Panc1 (cell line): ENCODE measurements at places on chromosomes 7 and 10.

- DNase-seq = no peak
These were observed at the start of gene DOCK1 for GRCh38 chr10:126904818-126905701. Gene DOCK1 (plus strand): TSS chr10:126905428. CDS start chr10:126905518, 90 bp downstream.

DNA sequence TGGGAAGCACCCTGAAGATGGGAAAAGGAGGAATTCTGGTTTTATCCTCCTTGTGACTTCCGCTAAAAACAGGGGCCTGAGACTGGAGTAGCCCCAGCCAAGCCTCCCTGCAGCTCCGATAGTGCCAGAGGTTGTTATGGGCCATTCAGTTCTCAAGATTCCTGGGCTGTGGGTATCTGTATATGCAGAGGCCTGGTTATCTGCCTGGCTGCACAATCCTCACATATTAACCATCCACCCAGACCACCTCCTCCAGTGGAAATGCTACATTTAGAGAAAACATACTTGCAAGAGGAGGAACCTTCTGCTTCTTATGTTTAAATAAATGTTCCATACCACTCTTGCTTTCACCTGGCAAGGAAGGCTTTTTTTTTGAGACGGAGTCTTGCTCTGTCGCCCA is 34.6 kb downstream of the ARL3 start:
- no peak for DNase-seq

DNA sequence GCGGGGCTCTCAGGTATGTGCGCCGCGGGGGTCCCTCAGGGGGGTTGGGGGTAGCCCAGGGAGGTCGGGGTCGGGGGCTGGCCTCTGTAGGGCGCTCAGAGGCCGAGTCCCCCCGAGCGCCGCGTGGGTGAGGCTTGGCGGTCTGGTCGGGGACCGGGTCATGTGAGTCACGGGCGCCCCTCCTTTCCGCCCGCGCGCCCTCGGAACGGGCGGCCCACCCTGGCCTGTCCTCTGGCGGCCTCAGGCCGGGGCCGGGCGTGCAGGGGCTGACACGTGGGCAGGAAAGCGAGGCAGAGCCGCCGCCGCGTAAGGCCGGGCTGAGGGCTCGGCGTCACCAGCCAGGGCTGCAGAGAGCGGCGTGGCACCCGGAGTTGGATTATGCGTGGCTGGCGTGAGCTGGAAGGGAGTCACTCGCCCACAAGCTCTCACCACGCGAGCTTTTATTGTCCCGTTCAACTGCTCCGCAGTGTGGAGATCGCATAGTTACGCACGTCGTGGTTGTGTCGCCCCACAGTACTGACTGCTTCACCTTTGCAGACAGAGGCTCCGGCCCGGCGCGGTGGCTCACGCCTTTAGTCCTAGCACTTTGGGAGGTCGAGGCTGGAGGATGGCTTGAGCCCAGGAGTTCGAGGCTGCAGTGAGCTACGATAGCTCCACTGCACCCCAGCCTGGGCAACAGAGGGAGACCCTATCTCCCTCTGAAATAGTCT is 385 bp downstream of the SHLD2 start:
- no peak for DNase-seq

GRCh38 chr7:101720324-101720723 is 91.2 kb upstream of the MYL10 start:
- DNase-seq = no peak

GRCh38 chr10:48579251-48579960 is 25.5 kb downstream of the ARHGAP22 start:
- no peak for DNase-seq

DNA sequence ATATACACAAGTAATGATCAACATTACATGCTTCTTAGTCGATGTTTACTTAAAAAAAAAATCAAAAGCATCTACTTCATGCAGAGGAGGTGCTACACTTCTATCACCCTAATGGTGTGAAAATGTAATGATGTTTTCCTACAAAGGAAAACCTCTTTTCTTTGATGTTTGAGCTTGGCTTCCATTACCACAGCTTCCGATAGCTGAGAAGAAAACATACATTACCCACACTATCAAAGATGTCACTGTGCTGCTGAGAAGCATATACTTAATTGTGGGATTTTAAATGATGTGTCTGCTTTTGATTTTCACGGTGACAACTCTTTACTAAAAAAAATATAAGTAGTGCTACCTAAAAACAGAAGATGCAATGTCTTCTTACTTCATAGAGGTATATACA is 200.2 kb upstream of the PHF14 start:
- DNase-seq = no peak

DNA sequence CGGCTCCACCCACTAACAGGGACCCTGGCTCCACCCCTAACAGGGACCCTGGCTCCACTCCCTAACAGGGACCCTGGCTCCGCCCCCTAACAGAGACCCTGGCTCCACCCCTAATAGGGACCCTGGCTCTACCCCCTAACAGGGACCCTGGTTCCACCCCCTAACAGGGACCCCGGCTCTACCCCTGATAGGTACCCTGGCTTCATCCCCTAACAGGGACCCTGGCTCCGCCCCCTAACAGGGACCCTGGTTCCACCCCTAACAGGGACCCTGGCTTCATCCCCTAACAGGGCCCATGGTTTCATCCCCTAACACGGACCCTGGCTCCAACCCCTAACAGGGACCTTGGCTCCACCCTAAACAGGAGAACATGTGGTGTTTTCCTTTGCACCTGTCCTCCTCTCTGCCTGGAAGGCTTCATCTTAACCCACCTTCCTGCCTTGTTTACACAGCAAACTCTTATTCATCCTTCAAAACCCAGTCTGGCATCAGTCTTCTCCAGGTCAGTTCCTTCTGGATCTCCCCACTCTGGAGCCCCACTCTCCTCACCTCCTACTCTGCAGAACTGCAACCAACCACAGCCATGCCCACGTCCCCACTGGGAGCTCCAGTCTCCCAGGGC is 58.0 kb downstream of the CHST15 start:
- DNase-seq = no peak

DNA sequence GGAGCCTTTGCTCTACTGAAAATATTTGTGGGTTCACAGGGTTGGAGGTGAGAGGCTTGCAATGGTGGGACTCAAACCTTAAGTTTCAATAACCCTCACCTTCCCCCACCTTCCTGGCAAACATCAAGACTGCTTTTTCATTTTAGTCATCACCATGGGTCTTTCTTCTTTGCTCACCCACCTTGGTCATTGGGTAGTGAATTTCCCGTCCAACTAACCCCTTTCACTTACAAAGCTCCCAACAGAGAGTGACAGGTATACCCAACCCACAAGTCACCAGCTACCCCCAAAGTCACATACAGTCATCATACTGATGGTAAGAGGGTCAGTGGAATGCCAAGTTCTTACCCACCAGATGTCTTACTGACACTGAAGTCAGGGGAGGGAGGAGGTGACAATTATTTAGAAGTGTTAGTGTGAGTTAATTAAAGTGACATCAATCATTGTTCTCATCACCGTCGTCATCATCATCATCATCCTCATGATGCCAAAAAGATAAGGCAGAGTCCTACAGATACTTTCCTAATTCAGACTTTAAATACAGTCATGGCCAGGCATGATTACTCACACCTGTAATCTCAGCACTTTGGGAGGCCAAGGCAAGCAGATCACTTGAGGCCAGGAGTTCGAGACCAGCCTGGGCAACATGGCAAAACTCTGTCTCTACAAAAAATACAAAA is 49.0 kb downstream of the PIK3AP1 start:
- no peak for DNase-seq

GRCh38 chr7:157633465-157634185 is 296.8 kb downstream of the DNAJB6 start:
- DNase-seq = no peak

DNA sequence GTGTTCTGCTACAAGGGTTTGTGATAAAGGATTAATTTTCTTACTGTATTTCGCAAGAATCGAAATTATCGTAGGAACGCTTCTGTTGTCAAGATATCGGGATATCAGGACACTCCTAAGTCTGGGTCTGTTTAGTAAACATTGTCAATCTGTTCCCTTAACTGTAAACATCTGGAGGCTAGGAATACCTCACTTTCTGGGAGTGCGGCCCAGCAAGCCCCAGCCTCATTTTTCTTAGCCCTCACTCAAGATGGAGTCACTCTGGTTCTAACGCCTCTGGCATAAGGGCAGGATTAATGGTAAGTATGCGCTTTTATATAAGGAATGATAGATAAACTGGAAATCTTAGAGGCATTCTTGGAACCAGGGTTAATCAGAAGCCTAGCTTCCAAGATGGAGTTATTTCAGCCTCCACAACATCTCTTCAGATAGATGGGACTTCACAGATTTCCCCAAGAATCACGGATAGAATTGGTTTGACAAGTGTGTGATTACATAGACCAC is 30.1 kb upstream of the CCL24 start:
- DNase-seq = no peak

DNA sequence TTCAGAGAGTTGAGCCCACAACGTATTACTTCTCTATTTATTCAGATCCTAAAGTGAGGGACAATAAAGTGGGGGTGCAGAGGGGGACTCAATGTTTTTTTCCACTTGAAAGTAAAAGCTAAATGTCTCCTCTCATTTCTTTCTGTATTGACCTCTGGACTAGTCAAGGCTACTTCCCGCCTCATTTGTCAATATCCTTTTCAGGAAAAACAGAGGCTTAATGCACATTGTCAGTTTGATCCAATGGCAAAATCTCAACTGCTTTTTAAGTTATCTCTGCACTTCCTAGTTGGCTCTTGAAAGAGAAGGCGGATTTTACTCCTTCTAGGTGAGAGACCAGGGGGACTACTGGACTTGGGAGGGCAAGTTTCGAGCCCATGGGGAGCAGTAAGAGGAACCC is 56.4 kb downstream of the HIPK2 start:
- no peak for DNase-seq

DNA sequence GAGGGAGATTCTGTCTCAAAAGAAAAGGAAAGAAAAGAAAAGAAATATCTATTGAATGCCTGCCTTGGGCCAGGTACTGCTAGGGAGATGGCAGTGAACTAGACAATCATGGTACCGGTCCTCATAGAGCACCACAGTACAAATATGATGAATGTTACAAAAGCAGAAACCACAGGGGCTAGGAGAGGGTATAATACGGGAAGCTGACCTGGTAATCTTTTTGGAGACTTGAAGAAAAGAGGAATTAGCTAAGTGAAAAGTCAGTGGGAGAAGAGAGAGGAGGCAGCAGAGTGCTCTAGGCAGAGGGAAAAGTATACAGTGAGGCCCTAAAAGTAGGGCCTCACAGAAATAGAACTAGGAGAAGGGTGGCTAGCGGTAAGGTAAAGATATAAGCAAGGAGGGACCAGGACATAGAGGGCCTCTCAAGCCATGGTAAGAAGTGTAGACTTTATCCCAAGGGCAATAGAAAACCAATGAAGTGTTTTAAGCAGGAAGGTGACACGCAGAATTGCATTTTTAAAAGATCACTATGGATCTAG is 42.8 kb upstream of the WNT8B start:
- DNase-seq = no peak

DNA sequence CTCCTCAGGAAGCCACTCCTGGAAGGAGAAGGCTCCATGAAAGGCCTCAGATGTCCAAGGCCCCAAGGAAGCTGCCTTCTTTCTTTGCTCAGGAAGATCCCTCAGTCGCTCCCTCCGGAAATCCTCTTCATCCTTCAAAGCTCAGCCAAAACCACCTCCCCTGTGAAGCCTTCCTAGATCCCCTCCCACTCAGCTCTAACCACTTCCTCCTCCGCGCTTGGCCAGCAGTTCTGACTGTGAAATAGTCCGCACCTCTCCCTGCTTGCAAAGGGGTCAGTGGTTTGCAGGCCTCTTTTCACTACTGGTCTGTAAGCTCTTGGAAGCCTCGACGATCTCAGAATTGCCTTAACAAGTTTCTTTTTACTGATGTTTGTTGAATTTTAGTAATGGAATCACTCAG is 23.9 kb downstream of the PYROXD2 start:
- DNase-seq = no peak

GRCh38 chr7:24975644-24976260 is 4.2 kb downstream of the OSBPL3 start:
- DNase-seq = no peak

- DNase-seq = no peak
These were observed 90.5 kb upstream of the SVIL start for GRCh38 chr10:29725133-29725720.

GRCh38 chr7:130476297-130477150 is 15.4 kb upstream of the MEST start:
- DNase-seq = no peak

GRCh38 chr10:24844742-24845141 is 107.7 kb downstream of the PRTFDC1 start:
- no peak for DNase-seq

GRCh38 chr10:15306735-15307280 is 64.3 kb downstream of the FAM171A1 start:
- no peak for DNase-seq

- DNase-seq = no peak
These were observed 276.9 kb upstream of the NEBL start for GRCh38 chr10:21173802-21174714.

DNA sequence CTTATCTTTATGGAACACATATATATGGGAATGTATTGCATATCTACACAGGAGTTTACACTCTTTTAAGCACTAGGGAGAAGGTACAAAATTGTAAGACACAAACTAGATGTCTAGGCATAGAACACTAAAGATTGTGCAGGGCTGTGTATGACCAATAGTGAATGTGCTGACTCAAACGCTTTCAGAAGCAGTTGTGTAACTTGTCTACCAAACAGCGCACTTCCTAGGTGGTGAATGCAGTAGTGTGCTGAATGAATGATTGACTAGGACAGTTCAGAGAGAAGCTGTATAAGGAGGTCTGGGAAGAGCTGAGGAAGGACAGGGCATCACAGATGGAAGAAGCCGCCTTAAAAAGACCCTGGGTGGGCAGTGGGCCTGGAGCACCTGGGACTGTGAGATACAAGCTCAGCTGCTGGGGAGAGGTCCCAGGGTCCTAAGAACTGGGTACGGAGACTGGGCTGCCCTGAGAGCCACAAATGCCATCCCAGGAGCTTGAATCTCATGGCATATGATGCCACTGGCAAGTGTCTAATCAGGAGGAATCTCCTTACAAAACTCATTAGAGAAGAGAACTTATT is 14.2 kb downstream of the CLRN3 start:
- DNase-seq = no peak

DNA sequence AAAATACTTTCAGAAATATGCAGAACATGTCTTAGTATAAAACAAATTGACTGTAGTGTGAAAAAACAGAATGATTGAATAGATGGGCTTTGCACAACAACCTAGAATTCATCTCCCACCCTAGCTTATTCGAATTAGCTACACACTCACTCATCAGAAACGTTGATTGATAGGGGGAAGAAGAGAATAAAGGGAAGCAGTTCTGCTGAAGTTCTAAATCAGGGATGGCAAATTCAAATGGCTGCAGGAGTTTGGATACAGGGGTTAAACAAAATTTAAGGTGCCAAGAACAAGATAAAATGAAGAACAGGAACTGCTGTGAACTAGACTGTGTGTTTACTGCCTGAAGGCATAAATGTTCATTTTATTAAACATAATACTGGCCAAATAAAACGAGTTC is 9.0 kb downstream of the CD36 start:
- no peak for DNase-seq

- DNase-seq = no peak
These were observed 1.1 kb upstream of the MOGAT3 start for GRCh38 chr7:101201695-101202602.

DNA sequence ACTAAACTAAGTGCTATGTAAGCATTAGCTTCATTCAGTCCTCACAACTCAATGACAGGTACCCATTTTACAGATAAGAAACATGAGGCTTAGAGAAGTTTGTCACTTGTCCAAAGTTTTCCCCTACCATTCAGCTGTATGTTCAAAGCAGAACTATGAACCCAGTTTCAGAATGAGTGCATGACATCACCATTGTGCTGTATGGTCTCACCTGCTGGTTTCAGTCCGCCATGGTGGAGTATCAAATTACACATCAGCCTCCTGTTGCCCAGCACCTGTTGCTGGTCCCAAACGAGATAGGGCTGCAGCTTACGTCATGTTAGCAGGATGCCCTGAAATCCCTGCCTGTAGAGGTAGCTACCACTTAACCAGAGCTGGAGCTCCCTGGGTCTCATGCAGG is 95.0 kb downstream of the DYNC1I1 start:
- DNase-seq = no peak
